ENCODE measurements at places on chromosomes 7 and 10.

DNA sequence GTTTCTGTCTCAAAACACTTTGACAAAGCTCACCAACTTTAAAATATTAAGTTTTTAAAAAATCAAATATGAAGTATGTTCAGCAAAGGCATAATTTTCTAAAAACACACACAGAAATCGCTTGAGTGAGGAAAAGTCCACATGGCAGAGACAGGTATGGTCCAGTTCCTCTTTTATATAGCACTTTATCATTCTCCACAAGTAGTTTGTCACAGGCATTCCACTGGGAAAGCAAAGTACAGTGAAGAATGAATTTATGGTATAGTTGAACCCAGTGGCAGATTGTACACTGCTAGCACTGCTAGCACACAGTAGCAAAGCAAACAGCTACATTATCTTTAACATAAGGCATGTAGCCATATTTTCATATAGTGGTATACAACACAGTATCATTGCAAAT, 102.3 kb downstream of the HECTD2 start:
- no peak for DNase-seq

- DNase-seq = no peak
Observed at GRCh38 chr7:18200266-18200665, 172.6 kb upstream of the PRPS1L1 start.

GRCh38 chr7:21256310-21256877, 171.5 kb upstream of the SP4 start:
- no peak for DNase-seq

DNA sequence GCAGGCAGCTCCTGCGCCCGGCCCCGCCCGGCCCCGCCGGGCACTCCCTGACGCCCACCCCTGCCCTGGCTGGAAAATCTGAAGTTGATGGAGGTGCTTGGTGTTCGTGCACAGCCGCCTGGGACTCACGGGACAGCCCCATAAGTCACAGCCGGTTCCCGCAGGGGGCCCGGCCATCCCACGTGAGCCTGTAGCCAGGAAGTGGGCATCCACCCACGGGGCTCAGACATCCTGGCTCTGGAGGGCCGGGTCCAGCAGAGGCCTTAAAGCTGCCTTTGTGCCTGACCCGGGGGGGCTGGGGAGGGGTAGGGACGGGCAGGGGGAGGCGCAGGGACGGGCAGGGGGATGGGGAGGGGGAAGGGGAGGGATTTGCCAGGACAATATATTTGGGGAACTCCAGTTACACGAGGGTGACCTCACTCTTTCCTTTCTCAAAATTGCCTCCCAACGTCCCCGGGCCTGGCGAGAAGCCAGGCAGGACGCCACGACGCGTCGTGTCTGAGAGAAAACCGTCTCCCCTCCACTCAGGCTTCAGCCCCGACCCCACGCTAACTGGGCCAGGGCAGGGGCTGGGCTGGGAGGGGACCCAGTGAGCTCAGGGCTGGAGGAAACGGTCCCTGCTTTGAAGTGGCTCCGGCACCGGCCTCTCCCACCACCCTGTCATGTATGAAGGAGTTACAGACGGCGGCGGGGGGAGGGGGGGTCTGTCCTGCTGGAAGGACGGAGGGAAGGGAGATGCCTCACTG, 82.1 kb upstream of the PDGFA start:
- peak; percentile 58 for DNase-seq

DNA sequence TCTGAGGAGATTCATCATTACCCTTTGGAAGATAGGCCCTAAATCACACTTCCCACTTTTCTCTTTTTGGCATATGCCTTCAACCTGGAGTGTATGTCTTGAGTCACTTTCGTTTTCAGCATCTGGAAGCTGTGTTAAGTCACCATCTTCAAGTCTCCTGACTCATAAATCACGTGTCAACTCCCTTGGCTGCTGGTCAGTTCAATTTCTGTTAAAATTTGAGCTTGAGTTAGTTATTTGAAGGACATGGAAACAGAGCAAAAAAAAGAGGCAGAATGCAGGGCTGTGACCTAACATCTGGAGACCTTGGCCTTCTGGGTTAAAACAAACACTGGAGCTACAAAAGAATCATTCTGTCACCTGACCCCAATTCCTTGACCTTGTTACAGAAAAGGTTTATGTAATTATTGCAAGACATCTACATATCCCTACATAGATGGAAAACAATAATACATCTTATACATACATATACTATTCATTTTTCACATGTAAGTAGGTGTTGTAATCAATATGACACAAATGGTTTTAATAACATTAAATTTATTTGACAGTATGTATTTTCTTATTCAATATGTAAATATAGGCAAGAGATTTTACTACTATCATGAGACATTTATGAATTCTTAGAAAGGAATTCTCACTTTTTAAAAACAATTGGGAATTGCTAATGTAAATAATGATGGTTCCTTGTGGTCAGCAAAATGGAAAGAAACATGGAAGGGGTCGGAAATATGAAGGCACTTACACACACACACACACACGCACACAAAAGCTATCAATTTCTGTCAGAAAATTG, 169.7 kb upstream of the PHYHIPL start:
- no peak for DNase-seq

DNA sequence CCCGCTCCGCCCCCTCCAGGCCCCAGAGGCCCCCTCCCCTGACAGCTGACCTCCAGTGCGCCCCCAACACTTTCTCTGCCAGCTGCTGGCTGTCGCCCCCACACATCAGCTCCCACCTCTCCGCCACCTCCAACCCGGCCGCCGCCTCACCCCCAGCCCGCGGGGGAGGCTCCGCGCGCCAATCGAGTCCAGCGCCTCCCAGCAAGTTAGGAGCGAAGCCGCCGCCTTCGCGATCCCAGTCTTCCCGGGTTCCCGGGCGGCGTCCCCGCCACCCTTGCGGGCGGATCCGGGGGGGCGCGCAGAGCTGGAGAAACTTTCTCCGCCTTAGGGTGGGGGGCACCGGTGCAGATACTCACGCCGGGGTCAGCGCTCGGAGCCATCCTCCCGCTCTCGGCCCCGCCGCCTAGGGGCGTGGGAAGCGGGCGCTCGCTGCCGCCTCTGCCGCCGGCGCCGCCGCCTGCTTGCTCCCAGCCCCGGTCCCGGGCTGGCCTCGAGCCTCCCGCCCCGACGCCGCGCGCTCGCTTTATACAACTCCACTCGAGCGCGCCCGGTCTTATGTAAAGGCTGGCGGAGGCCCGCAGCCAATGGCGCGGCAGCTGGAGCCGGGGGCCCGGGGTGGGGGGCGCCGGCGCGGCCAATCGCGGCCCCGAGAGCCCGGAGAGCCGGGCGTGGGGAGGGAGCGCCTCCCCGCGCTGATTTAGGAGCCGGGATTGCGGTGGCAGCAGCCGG, at the start of gene CRTAC1:
TSS of gene CRTAC1 (minus strand) at position 529 of the 729 bp plus-strand sequence. CDS start at position 380, 149 bp downstream.
- DNase-seq = no peak

GRCh38 chr10:89555688-89556445, 20.5 kb upstream of the SLC16A12 start:
- no peak for DNase-seq

DNA sequence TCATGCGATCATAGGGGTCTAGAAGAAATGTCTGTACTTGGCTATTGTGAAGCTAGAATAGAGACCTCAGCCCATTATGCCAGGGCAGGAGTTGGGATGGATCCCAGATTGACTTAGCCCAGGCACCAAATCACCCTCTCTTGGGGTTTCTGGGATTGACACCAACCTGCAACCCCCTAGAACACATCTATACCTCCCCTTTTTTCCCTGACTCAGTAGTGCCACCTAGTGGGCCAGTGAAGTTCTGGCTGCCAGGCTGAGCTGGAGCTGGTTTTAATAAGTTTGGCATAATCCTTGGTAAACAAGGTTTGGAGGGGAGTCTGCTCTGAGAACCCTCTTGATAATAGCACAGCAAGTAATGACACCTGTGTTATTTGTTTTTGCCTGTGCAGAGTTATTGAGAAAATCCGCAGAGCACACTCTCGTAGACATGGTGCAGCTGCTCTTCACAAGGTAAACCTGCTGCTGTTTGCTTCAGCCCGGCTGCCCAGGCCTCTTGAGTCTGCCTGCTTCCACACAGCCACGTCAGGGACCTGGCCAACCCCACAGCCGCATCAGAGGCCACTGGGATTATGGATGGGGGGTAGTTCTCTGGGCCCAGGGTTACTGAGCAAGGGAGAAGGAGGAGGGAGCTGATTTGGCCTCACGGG, 43.3 kb upstream of the NFKB2 start:
- DNase-seq = peak; percentile 42

- DNase-seq = no peak
Observed at GRCh38 chr7:5212633-5213285, 22.7 kb downstream of the WIPI2 start.

GRCh38 chr10:44682507-44682906, 228.6 kb upstream of the TMEM72 start:
- no peak for DNase-seq

GRCh38 chr7:1673581-1674118, 3.6 kb downstream of the ELFN1 start:
- DNase-seq = no peak

DNA sequence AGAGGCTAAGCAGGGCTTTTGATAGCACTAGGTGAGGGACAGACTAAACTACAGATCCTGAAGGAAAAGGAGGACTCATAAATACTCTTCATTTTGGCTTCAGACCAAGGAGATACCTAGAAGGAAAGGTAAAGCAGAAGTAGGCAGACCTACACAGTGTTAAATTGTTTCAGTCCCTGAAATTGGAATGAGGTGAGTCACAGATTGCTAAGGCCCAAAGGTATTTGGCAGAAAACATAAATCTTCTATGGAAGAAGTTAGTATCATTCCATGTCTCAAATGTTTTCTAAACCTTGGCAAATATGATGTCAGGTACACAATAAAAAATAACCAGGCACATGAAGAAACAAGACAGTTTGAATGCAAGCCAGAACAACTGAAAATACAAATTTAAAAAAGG, 30.0 kb downstream of the MTERF1 start:
- no peak for DNase-seq

DNA sequence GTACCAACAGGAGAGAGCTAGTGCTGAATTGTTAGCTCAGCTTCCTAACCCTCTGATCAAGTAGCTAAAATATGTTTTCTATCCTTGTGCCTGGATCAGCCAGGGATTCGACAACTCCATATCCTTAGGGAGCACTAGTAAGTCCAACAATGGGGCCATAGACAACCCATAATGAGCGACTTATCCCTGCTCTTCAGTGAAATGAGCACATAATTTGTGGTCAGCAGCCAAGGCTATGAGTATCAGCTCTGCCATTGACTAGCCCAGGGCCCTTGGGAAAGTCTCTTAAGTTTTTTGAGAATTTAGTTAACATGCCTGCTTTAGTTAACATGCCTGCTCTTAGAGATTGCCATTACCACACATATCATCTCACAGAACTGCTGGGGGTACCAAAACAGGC, 39.3 kb downstream of the COL1A2 start:
- DNase-seq = no peak

- no peak for DNase-seq
Observed at GRCh38 chr10:82953909-82954308, 1078.9 kb downstream of the NRG3 start.

- DNase-seq = no peak
Observed at GRCh38 chr10:99630991-99631390, 10.8 kb upstream of the SLC25A28 start.

DNA sequence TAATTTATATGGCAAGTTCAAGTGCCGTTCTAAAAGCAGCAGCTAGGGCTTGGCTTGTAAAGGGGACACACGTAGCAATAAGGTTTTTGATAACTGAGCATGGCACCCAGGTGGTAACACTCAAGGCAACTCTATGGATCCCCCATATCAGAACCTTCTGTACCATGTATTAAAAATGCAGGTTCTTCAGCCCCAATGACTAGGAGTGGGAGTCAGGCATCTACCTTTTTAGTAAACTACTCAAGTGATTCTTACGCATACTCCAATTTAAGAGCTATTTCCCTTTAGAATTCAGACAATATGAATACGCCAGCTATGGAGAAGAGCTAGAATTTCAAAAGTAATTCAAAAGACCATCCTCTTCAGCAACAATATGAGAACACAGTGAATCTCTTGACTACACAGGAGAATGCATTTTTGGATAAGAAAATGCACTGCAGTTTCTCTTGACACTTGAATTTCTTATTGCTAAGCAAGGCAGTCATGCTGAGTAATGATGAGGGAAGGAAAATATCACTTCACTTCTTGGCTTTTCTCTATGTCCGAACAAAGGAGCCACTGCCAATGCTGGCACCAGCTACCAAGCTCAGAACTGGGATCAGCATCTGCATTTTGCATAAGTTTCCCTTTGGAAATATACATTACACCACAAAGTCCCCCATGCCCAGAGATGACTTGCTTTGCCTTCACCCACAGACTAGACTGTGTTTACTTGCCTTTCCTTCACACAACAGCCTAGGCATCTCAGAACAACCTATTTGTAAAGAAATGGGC, 53.5 kb downstream of the ABLIM1 start:
- DNase-seq = no peak
